Natural killer cell treated with Interleukin-12 subunit alpha and Interleukin-12 subunit beta and Interleukin-15 and Interleukin-18, amount 100 ng/mL, for 72 hours (primary cell): ENCODE measurements at places on chromosomes 12 and 14. TPM values are rescaled to one million over a fixed set of nuclear protein-coding genes. Genes with fewer than 3 reads are reported as not detected.

BATF gene
- total RNA-seq, result 219 TPM

CCDC175 gene
- not detected for total RNA-seq

NANOG gene
- total RNA-seq, result not detected

KRT6A gene
- total RNA-seq, result not detected

DIO3 gene
- total RNA-seq, result not detected

LHX5 gene
- not detected for total RNA-seq

STAC3 gene
- 2.5 TPM for total RNA-seq

TMPRSS12 gene
- total RNA-seq, result not detected

ARHGAP5 gene
- 26.9 TPM for total RNA-seq

GDF11 gene
- 18.4 TPM for total RNA-seq

A2M gene
- total RNA-seq, result not detected

GPR68 gene
- total RNA-seq, result 30.2 TPM

CLEC4C gene
- not detected for total RNA-seq

LRRC10 gene
- not detected for total RNA-seq

BDKRB1 gene
- not detected for total RNA-seq

CD163 gene
- not detected for total RNA-seq

ISM2 gene
- 0.14 TPM for total RNA-seq

TWF1 gene
- total RNA-seq, result 33.0 TPM

RIPK3 gene
- 15.5 TPM for total RNA-seq

TOX4 gene
- 92.0 TPM for total RNA-seq

OASL gene
- total RNA-seq, result 10.8 TPM

CAPZA3 gene
- not detected for total RNA-seq

SLCO1B1 gene
- total RNA-seq, result not detected

TESPA1 gene
- 67.2 TPM for total RNA-seq

HHIPL1 gene
- total RNA-seq, result not detected

NUAK1 gene
- 0.05 TPM for total RNA-seq

DYRK2 gene
- 37.1 TPM for total RNA-seq

DEPDC4 gene
- total RNA-seq, result 0.88 TPM

RHEBL1 gene
- 28.9 TPM for total RNA-seq

GLIPR1L2 gene
- not detected for total RNA-seq

CFAP54 gene
- 0.50 TPM for total RNA-seq

ARMH4 gene
- total RNA-seq, result not detected

FOXA1 gene
- total RNA-seq, result not detected

HSP90B1 gene
- 621 TPM for total RNA-seq

WIF1 gene
- total RNA-seq, result not detected

TCL1B gene
- not detected for total RNA-seq
